ENCODE measurements at places on chromosomes 5 and 9.

GRCh38 chr5:170389550-170389892, 354 bp upstream of the KCNMB1 start:
- no peak for DNase-seq

- DNase-seq: no peak
Observed at GRCh38 chr5:59332236-59332973, 561.1 kb downstream of the PDE4D start.

GRCh38 chr9:81690251-81690851, 1.0 kb upstream of the TLE1 start:
- no peak for DNase-seq

DNA sequence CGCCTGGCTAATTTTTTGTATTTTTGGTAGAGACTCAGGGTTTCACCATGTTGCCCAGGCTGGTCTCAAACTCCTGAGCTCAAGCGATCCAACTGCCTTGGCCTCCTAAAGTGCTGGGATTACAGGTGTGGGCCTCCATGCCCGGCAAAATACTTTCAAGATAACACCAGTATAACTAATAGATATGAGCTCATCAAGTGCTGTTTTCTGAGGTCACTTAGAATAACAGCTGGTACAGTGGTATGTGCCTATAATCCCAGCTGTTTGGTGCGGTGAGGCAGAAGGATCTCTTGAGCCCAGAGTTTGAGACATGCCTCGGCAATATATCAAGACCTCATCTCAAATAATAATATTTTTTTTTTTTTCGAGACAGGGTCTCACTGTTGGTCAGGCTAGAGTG, 30.5 kb upstream of the CREBRF start:
- no peak for DNase-seq

DNA sequence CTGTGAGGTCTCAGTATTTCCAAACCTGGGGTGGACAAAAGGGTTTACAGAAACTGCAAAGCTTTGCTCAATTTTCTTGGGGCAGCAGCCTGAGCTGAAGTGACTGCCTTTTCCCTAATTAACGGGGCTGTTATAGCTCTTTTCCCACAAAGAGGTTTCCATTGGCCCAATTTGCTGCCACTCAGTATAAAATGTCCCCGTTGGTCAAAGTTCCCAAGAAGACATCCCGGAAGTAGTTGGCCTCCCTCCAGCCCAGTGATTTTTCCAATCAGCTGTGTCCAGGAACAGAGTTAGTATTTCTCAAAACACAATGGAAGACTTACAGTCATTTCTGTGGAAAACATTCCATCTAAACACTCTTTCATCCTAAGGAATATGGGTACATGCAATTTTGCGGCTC, 643.6 kb downstream of the ACTL7B start:
- no peak for DNase-seq

DNA sequence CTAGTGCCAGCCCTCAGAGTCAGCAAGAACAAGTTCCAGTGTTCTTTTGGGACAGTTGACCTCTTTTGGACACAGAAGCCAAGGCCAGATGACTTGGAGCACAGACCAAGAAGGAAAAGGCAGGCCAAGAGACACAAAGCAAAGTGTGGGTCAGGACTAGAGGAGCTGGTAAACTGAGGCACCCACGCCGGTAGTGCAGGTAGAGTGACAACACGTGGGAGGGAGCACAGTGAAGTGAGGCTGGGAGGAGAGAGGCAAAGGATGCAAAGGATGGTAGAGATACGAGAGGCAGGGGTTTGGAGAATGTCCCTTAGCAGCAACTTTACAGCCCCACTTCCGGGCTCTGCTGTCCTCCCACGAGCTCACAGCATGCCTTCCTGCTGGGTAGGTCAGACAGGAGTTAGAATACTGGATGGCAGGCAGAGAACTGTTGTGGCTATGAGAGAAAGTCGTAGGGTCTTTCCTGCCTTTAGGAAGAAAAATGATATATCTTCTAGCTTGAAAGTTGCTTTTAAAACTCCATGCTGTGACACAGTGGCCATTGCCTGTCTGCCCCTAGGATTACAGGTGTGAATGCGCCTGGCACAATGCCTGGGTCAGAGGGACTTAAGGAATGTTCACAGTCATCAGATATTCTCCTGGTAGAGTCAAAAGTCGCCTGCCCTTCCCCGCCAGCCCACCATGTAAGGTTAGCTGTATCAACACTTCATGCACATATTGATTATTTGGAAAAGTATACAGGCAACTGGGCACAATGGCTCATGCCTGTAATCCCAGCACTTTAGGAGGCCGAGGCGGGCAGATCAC, 97.9 kb downstream of the PDE8B start:
- DNase-seq: no peak

GRCh38 chr5:179406031-179406961, 61.0 kb upstream of the ADAMTS2 start:
- DNase-seq: no peak

DNA sequence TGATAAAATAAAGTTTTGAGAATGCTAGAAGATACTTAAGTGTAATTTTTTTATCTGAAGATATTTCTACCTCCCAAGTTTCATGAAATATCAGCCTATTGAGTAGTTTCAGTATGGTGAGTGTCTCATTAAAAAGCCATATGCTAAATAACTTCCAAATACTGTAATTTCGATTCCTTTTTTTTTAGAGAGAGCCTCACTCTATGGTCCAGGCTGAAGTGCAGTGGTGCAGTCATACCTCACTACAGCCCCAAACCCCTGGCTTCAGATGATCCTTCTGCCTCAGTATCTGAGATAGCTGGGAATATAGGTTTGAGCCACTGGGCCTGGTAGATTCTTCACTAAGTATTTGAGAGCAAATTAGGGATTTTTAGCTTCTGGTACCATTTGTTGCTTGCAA, 24.5 kb downstream of the CDC42SE2 start:
- no peak for DNase-seq

- DNase-seq: no peak
Observed at GRCh38 chr5:150860246-150860821, 14.0 kb downstream of the IRGM start.

DNA sequence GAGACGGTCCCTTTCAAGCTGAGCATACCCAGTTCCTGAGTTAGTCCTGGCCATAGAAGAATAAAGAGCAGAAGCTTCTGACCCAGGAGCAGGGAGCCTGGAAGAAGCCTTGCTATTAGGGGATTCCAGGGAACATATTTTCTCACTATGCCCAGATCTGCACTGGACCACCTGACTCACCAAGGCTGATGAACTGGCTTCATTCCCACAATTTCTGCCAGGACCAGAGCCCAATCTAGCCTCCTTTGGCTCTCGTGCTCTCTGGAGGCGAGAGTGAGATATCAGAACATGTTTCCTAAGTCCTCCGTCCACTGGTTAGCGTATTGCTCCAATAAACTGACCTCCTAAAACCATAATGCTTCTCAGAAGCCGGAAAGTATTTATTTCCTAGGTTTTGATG, 9.9 kb downstream of the GABBR2 start:
- no peak for DNase-seq

GRCh38 chr5:50623666-50624065, 42.8 kb upstream of the PARP8 start:
- no peak for DNase-seq

DNA sequence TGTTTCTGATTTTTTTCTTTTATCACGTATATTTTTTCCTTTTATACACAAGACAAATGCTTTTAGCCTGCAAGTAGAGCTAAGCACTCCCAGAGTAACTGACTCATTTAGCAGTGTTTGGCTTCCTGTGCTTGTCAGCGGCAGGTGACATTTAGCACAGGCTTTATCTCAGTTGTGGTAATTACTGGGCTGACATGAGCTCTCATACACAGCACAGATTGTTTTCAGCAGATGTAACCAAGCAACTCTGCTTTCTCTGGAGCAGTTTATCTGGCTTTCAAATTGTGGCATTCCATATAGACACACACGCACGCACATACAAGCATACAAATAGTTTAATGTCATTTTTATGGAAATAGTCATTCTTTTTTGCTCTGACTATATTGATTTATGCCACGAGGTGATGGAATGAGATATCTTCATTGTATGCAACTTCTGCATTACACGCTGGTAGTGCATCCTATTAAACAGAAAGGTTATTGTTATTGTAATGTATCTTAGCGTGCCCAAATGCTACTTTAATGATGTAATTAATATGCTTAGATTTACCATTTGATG, 379.0 kb upstream of the GRAMD2B start:
- DNase-seq: no peak

- DNase-seq: no peak
Observed at GRCh38 chr9:691825-692400, 149.6 kb upstream of the DMRT1 start.

- DNase-seq: no peak
Observed at GRCh38 chr9:109046346-109046745, 33.0 kb upstream of the CTNNAL1 start.

GRCh38 chr5:105931881-105932421, 1738.8 kb downstream of the EFNA5 start:
- no peak for DNase-seq

GRCh38 chr5:167701051-167701450, 590.4 kb upstream of the WWC1 start:
- DNase-seq: no peak

DNA sequence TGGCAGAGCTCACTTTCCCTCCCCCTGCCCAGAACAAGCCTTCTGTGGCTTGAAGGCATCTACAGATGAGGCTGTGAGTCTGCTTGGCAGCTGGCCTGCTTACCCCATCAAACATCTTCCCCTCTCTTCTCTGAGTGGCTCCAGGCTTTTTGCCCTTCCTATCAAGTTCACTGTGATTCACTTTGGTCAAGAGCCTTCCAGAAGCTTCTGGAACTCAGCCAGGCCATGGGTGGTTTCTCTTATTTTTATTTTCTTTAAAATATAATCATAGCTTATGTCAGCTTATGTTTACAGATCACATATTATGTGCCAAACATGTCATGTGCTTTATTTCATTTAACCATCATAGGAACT, 267.0 kb downstream of the SEC61B start:
- no peak for DNase-seq

DNA sequence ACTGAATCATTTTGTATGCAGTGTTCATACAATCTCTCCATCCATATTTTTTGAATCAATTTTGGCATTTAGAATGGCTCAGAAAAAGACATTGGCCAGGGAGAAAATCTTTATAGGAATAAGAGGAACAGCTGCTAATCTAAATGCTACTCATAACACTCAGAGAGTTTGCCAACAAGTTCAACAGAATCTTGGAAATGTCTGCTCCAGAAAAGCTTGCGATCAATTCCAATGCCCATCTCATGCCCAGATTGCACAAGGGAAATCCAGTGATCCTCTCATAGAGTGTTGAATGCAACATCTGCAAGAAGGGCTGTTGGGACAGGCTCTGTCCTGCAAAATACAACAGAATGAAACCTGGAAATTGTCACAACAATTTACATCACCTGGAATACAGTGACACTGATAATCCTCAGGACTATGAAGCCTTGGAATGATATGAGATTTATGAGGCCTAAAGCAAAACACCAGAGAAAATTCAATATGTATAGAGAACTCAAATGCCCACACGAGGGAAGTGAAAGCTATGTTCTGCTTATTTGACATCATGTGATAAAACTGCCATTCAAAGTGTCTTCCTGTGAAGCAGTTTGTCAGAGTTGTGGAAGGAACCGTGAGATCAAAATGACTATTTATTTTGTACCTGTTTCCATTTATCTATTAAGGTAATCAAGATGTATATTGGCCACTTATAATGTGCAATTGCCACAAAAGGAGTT, 190.1 kb downstream of the PARP8 start:
- no peak for DNase-seq

DNA sequence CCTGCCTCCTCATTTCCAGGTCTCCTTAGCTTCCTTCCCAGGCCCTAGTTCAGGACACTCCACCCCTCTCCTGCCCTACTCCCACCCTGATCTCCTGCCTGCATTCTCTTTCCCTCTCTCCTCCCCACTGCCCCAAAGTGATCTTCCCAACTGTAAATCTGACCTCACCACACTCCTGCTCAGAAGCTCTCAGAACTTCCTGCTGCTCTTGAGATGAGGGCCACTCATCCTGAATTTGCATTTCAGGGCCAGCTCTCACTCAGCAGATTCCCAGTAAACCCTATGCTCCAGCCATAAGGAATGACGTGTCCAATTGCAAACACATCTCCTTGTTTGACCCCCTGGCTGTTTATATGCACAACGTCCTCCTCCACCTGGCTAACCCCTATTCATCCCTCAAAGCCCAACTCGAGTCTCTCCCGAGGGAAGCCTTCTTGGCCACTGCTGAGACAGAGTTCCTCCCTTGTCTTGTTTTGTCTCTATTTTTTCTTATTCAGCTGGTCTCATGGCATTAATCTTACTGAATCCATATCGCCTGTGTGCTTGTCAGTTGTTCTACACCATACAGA, 95.0 kb downstream of the NSG2 start:
- DNase-seq: no peak

- no peak for DNase-seq
Observed at GRCh38 chr5:114367029-114367428, 5.2 kb downstream of the KCNN2 start.

- no peak for DNase-seq
Observed at GRCh38 chr9:115192280-115192679, 74.3 kb upstream of the TNC start.

- DNase-seq: no peak
Observed at GRCh38 chr9:73720601-73721000, 568.9 kb downstream of the ANXA1 start.

- no peak for DNase-seq
Observed at GRCh38 chr5:39202597-39203274, 16.6 kb downstream of the FYB1 start.

DNA sequence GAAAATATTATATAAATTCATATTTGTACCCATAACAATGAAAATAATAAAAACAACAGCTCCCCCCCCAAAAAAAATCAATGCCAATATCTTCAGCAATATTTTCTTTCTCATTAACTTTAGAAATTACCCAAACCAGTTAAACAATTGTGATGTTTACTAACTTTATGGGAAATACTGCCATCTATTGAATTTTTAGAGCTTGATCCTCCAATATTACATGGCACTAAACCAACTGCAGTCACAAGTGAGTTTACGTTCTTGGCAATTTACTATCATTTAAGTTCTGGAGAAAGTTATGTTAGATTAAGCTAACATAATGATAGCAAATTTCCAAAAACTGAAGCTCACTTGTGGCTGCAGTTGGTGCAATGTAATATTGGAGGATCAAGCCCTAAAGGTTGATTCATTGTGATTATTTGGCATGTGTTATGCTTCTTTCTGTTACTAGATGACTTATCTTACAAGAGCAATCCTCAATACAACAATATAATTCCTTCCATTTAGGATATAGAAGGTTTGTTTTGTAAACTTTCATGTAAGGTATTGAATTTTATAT, 379.5 kb downstream of the CDH18 start:
- no peak for DNase-seq

GRCh38 chr9:119221276-119221675, 148.0 kb downstream of the BRINP1 start:
- DNase-seq: no peak

GRCh38 chr9:91119679-91120078, 242.0 kb downstream of the AUH start:
- DNase-seq: no peak

Data from activated gamma-delta T cell (primary cell).